ENCODE measurements at places on chromosomes 1 and 21.

- no peak for DNase-seq
Measured at GRCh38 chr1:226276077-226276682, 32.8 kb downstream of the LIN9 start.

GRCh38 chr1:11982010-11982392, 1.8 kb downstream of the MFN2 start:
- no peak for DNase-seq

DNA sequence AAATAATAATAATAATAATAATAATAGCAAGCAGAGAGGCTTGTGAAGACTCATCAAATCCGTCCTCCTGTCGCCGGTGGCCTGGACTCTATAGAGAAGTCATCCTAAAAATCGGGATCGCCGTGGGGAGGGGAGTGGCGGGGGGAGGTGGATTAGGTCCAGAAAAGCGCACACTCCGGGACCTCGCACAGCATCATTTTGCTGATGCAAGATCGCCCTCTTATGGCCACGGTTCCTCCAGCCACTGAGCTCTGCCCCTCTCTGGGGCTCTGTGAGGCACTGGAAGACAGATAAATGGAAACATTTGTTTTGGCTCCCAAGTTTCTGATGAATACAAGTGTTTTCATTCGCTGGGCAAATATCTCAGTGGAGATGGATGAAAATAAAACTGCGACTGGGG, 612.0 kb downstream of the MATN1 start:
- peak; percentile 3 for DNase-seq

DNA sequence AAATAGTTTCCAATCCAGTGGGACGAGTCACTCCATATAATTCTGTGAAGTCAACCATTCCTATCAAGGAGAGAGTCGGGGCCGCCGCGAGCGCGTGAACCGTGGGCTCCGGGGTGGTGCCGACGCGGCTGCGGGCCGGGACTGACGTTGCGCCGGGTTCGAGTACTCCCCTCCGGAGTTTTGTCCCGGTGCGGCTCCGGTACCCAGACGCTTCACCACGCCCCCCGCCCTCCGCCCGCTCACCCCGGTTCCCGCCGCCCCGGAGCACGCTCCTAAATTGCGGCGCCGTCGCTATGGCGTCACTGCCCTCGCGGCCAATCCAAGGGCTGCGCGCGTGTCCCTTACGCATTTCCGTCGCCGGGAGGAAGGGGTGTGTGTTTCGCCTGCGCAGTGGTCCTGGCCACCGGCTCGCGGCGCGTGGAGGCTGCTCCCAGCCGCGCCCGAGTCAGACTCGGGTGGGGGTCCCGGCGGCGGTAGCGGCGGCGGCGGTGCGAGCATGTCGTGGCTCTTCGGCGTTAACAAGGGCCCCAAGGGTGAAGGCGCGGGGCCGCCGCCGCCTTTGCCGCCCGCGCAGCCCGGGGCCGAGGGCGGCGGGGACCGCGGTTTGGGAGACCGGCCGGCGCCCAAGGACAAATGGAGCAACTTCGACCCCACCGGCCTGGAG, at the start of gene ATAD3B:
TSS of gene ATAD3B (plus strand) at position 377 of the 664 bp plus-strand sequence. CDS start at position 497, 120 bp downstream.
- DNase-seq: peak; percentile 93

GRCh38 chr1:64215576-64215975, 12.2 kb downstream of the UBE2U start:
- DNase-seq: no peak

GRCh38 chr1:161187311-161187710, 10.0 kb upstream of the B4GALT3 start:
- no peak for DNase-seq

- peak; percentile 19 for DNase-seq
Measured at GRCh38 chr1:167716000-167716271, 5.8 kb upstream of the MPZL1 start.

GRCh38 chr1:29824025-29824424, 587.7 kb downstream of the PTPRU start:
- no peak for DNase-seq

DNA sequence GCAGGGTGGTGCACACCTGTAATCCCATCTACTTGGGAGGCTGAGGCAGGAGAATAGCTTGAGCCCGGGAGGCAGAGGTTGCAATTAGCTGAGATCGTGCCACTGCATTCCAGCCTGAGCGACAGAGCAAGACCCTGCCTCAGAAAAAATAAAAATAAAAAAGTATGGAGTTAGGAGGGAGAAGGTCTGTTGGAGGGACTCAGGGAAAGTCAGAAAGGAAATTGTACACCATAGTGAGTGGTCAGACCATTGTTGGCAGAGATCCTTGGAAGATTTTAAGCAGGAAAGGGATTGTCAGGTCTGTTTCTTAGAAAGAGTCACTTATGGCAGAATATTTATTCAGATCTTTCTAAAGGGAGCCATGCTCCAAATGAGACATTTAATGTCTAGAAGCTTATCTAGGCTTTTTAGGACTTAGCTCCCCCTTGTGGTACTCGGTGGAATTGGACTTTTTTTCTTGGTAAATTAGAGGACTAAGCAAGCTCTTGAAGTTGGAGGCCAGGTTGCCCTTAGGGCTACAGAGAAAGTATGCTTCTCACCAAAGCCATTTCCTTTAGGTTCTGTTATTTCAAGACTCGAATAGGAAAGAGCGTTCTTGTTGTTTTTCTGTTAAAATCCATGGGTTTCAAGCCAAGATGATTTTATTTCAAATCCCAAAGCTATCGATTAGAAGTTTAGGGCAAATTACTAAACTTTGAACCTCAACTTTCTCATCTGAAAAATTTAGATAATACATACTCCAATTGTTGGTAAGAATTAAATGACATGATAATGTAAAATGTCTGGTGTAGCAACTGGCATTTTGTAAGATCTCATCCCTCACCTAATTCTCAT, 16.5 kb downstream of the MIA3 start:
- DNase-seq: peak; percentile 91

DNA sequence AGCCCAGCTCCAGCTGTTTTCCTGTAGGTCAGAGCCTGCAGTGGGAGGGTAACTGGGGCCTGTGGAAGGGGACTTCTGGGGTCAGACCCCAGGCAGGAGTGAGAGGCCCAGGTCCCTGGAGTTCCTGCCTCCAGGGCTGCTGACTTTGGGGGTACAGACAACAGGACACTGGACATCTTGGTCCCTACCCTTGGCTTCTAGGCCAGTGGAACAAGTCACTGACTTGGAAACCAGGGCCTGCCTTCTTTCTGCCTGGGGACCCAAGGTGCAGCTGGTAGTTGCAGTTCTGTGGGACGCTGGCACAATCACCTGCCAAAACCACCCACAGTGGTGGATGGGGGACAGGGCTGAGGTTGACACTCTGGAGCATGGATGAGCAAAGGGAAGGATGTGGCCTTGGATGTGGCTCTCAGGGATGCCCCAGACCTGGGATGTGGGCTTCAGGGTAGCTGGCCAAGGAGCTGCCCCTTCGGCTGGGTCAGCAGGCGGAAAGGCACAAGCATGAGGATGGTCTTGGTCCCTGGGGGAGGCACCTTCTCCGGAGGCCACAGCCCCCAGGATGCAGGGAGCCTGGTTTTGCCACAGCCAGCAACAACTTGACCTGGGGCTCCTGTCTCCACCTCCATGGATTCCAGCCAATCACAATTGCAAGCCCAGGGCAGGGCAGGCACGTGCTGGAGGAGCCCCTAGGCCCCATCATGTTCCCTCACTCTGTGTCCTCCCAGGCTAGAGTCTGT, 5.8 kb downstream of the JMJD4 start:
- DNase-seq: no peak

DNA sequence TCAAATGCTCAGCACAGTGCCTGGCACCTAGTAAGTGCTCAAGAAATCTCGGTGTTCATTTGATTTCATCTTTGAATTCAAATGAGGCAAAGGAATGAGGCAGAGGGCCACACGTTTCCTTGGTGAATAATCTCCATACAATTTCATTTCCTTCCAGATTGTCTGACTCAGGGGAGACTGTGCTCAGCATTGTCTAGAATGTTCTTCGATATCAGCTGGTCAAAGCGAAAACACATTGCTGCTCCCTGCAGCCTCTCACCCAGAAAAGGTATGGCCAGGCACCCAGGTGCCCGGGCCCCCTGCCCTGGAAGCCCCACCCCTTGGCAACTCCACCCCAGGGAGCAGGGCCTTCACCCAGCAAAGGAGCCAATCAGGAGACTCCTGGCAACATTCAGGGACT, 55.8 kb downstream of the FBXO2 start:
- DNase-seq: no peak

DNA sequence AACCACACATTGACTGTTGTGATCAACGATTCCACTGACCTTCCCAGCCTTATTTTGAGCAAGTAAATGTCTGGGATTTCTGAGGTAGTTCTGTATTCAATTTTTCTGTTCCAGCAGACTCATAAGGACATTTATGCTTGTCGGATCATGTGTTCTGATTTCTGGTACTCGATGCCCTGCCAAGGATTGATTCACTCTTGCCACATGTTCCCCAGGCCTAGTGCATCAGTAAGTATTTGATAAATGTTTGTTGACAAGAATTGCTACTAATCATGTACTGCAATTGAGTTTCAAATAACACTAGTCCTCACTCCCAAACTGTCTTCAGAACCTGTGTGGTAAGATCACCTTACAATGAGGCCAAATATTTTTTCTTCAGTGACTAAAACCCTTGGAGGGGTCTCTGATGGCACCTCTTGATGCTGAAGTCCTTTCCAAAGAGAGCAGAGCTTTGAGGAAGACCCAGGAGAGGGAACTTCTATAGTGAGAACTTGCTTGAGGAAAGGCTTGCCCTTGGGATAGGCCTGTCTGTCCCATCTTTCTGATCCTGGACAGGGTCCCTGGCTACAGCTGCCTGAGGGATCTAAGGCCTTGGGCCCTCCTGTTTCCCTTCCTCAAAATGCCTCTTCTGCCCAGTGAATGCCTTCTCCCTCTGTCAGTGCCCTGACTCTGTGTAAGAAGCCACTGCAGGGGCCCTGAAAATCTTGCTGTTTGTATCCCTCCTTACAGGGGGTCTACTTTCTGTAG, 115.8 kb upstream of the FAM78B start:
- DNase-seq: no peak

GRCh38 chr21:45763506-45763905, 120.0 kb downstream of the PCBP3 start:
- DNase-seq: no peak

DNA sequence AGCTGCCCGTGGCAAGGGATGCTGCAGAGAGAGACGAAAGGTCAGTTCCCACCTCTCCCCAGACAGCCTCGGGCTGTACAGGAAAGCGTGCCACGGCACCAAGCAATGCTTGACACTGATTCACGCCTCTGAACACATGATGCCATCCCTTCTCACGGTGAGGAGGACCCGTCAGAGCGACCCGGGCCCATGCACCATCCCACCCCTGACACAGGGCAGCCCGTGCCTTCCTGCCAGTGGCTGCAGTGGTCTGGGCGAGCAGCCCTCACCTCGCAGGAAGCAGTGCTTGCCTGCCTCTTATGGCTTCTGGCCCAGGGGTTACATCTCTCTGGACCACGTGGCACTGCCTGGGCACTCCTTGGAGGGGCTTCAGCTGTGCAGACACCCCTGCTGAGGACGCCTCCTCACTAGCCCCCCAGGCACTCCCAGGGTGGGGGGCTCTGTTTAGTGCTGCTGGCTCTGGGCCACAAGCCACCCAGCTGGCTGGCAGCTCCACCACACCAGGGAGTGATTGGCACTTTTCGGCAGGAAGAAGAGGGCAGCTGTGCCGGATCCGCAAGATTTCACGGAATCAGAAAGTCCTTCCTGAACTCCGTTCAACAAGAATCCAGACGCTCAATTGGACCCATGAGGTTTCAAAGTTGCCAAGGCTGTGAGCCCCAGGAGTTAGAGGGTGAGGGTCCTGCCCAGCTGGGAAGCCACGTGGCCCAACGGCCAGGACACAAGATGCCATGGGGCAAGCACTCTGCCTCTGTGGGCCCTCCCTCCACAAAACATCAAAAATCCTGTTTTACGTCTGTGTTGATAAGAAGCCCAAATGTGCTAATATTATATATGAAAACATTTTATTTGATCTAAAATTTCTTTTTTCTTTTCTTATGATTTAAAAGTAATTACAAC, 34.8 kb upstream of the SLC19A1 start:
- DNase-seq: no peak

DNA sequence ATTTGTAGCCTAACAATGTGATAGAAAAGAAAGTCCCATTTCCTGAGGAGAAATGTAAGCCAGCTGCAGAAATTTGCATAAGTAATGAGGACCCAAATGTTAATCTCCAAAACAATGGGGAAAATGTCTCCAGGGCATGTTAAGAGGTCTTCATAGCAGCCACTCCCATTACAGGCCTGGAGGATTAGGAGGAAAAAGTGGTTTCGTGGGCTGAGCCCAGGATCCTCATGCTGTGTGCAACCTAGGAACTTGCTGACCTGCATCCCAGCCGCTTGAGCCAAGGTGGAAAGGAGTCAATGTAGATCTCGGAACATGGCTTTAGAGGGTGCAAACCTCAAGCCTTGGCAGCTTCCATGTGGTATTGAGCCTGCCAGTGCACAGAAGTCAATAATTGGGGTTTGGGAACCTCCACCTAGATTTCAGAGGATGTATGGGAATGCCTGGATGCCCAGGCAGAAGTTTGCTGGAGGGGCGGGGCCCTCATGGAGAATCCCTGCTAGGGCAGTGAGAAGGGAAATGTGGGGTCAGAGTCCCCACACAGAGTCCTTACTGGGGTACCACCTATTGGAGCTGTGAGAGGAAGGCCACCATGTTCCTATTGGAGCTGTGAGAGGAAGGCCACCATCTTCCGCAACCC, 14.2 kb upstream of the F13B start:
- DNase-seq: no peak

GRCh38 chr1:53634571-53634979, 104.4 kb downstream of the GLIS1 start:
- DNase-seq: no peak

DNA sequence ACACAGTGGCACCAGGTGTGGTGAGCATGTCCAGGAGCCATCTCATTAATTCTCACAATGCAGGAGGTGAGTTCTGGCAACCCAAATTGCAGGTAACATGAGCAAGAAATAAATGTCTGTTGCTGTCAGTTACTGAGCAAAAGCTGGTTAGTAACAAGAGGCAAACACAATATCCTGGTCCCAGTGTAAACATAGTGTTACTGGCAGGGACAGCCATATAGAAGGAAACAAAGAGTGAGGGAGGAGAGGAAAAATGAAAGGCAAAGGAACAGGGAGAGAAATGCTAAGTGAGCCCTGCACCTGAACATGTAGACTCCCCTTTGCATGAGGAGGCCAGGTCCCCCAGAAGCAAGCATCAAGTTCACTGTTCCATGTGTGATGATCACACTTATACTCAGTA, 203.6 kb downstream of the TRABD2B start:
- DNase-seq: no peak

- DNase-seq: no peak
Measured at GRCh38 chr1:44590475-44590874, 83.8 kb downstream of the TMEM53 start.

- no peak for DNase-seq
Measured at GRCh38 chr1:24344090-24344742, 25.1 kb downstream of the GRHL3 start.

Data from CD4-positive, alpha-beta T cell treated with Interleukin-17A for 1 hour (primary cell).